GM12891 (cell line): ENCODE measurements at places on chromosomes 1 and 21.

DNA sequence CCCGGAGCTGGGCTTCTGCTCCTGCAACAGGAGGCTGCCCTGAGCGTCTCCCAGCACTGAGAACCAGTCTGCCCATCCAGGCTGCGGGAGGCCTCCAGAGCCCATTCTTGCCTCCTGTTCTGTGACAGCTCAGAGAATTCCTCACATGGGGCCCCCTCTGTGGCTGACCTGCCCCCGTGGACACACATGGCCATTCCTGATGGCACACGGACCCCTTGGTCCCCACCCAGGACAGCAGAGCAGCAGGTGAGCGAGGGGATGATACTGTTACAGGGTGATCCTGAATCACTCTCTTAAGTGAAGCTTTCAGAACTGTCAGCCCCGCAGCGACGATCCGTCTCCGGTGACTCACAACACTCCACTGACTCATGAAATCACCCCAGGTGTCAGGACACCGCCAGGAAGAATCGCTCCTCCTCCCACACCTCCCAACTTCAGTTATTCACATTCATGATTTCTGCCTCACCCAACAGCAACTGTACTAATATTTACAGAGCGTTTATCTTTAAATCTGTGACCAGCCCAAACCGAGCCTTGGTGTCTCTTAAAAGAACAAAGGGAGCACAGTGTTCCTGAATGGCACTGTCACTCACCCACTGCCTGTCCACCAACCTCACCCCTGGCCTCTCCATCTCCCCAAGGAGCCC lies 22.5 kb downstream of the CHD5 start:
- DNase-seq, result no peak

DNA sequence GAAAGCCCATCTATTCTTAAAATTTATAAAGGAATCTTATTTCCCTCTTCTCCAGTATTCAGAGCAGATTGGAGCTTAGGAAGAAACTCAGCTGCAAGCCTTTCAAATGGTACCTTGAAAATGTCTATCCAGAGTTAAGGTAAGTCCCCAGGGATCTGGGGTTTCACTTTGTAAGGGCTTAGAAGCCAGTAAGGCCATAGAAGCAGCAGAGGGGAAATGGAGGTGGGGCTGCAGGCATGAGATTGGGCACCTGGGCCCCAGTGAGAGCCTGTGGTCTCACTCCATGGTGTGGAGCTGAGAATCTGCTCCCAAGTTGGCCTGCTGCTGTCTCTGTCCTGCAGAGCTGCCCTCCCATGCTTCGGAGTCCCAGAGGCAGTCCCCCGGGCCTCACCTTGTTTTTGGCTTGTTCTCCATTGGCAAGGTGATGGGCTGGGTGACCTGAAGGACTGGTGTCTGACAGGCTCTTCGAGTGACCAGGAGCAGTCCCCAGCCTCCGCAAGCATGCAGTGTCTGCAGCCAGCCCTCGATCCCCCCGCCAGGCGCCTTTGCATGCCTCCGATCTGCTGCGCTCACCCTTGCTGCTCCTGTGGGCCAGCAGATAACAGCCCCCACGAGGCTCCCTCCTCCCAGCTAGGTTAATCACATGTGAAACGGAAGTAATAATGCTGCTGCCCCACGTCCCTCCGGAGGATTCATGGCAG lies 163.1 kb downstream of the PGBD5 start:
- no peak for DNase-seq

DNA sequence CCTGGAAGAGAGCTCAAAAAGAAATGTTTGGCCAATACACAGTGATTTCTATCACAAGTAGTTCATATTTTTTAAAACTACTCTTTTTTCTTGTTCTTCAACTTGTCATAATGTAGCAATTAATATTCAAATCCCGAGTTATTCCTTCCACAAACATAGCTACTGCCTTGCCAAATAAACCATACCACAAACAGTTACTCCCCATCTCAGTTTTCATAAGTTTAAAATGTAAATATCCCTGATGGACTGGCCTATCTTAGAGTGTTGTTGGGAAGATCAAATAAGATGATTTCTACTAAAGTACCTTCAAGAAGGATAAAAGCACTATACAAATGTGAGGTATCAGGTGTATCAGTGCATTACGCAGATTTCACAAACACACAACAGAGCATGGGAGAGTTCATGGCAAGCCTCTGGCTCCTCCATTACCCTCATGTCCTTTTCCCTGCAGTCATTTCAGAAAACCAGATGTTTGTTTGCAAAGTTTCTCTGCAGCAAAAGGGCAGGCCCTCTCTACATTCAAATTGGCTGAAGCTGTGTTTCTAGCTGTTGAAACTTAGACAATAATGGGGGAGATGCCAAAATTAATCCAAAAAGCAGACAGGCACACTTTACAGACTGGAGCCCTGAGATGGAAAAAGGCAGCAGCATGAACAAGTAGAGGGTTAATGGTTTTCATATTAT lies 16.1 kb downstream of the WLS start:
- DNase-seq, result no peak

DNA sequence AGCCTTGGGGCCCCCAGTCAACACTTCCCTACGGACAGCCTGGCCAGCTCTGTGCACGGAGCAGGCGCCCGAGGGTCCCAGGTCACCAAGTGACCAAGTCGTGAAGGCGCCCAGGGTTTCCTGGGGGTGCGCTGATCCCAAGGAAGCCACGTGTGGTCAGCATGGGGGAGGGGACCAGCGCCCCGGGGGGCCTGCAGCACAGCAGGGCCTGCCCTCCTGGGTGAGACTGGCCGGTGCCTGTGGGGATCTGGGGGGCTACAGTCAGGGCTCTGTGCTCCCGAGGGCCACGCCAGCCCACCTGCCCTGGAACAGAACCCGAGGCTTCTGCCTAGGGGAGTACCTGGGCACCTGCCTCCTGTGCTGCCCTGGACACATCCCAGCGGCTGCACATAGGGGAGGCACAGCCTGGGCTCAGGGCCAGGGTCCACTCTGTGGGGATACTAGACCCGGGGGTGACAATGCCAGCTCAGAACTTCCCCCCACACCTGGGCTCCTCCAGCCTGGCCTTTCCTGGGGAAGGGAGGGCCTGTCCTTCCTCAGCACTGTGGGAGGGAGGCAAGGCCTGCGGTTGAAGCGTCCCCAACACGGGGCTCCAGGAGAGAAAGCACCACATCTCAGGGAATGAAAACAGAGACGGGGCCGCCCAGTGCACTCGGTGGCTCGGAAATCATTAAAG lies 6.2 kb upstream of the POFUT2 start:
- DNase-seq, result no peak
